Vagina (tissue), 2 donors: ENCODE measurements at places on chromosomes 12 and 14. TPM values are rescaled to one million over a fixed set of nuclear protein-coding genes. Genes with fewer than 3 reads are reported as not detected.

The CHGA gene
- total RNA-seq = 5.4 TPM

The TMEM132D gene
- not detected for total RNA-seq

The BBS10 gene
- total RNA-seq = 7.6 TPM

The NRL gene
- 1.2 TPM for total RNA-seq

The ANKRD33 gene
- not detected for total RNA-seq

- no peak for DNase-seq
Measured at GRCh38 chr12:28899951-28900350, 249.1 kb upstream of the FAR2 start.

GRCh38 chr12:110699591-110700445 lies 10.9 kb upstream of the HVCN1 start:
- no peak for DNase-seq

DNA sequence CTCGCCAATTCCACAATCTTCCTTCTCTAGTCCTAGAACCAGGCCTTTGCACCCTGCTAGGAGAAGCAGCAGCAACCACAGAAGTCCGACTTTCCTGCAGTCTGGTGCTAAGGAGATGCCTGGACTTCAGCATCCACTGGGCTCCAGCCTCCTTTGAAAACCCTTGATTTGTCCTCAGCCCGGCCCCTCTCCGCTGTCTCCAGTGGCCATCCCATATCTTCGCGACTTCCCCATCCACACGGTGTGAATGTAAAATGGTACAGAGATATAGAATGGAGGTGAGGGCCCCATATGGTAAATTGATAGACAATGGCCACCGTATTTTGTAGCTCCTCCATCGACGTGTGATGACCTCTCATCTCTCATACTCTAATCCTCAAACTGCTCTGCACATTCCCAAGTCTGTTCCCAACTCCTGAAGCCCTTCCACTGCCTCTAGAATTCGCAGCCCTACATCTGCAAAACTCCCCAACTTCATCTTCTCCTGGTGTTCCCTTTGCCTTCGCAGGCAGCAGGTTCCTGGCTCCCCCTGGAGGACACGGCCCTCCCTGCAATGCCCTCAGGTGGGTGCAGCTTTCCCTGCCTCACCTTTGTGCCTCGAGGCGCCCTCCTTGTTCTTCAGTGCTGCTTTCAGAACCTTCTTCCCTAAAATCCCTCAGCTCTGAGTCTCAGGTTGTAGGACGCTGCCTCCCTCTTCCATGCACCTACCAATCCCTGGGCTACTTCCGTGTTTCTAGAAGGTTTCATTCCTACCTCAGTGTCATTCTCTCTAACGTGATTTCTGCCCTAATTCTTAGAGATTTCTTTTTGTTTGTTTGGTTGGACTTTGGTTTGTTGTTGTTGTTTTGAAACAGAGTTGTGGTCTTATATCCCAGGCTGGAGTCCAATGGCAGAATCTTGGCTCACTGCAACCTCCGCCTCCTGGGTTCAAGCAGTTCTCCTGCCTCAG lies 36.7 kb downstream of the TMBIM6 start:
- no peak for DNase-seq

- DNase-seq = no peak
Measured at GRCh38 chr12:10891937-10892336, 7.9 kb upstream of the PRH1 start.

DNA sequence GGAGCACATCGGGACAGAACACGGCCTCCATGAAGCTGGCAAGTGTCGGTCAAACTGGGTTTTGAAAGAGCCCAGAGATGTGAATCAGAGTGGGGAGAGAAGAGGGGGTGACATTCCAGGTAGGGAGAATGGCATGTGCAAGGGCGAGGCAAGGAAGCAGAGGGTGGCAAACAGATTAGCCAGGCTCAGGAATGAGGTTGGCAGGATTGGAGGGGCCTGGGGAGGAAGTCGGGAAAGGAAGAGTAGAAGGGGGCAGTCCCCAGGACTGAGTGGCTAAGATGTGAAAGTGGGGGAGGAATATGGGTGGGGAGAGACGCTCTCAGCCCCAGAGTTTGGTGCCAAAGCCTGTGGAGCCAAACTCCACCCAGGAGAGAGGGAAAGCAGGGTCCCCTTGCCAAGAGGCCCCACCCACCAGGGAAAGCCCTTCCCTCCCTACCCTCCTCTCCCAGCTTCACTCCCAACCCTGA lies 5.5 kb upstream of the HDAC7 start:
- DNase-seq = no peak

DNA sequence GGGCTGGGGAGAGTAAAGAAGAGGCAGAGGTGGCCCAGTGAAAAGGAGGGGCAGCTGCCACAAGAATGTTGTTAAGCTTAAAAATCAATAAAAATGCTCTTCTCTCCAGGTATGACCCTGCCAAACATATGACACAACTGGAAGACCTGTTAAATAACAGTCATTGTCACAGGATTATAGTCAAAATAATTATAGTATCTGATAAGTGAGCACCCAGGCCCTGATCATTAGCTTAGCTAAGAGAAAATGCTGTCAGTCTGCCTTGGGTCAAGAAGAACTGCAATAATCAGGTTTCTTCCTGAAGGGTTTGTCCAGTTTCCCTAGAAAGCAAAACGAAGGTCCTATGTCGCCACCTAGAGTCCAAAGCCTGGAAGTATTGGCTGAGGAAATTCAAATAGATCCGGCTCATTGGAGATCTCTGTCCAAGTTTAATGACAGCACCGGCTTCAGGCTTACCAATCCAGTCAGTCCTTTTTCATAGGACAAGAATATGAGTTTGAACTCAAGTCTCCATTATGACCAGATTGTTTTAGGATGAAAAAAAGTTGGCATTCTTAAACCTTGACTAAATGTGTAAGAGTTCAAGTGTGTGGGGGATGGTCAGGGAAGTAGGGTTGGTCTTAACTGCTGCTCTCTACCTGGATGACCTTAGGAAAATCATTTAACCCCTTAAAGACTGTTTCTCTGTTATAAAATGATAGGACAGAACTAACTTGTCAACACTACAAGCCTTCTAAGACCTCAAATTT lies 22.5 kb upstream of the NKX2-8 start:
- DNase-seq = no peak

DNA sequence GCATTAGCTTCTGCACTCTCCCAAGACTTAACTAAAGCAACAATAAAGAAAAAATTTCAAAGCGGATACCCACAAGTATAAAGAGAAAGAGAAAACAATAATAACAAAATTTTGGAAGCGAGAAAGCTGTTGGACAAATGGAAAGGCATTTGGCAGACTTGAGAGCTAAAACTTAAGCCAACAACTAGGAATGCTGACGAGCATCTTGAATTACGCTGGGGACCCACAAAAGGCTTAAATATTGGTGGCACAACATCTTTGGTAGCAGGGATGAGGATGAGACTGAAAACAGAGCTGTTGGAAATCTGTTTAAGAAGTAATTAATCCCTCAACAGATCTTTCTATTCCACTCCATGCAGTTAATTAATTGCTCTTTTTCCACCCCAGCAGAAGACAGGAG lies 49.8 kb downstream of the LLPH start:
- DNase-seq = no peak

GRCh38 chr12:41778934-41779333 lies 365.7 kb downstream of the GXYLT1 start:
- DNase-seq = no peak

DNA sequence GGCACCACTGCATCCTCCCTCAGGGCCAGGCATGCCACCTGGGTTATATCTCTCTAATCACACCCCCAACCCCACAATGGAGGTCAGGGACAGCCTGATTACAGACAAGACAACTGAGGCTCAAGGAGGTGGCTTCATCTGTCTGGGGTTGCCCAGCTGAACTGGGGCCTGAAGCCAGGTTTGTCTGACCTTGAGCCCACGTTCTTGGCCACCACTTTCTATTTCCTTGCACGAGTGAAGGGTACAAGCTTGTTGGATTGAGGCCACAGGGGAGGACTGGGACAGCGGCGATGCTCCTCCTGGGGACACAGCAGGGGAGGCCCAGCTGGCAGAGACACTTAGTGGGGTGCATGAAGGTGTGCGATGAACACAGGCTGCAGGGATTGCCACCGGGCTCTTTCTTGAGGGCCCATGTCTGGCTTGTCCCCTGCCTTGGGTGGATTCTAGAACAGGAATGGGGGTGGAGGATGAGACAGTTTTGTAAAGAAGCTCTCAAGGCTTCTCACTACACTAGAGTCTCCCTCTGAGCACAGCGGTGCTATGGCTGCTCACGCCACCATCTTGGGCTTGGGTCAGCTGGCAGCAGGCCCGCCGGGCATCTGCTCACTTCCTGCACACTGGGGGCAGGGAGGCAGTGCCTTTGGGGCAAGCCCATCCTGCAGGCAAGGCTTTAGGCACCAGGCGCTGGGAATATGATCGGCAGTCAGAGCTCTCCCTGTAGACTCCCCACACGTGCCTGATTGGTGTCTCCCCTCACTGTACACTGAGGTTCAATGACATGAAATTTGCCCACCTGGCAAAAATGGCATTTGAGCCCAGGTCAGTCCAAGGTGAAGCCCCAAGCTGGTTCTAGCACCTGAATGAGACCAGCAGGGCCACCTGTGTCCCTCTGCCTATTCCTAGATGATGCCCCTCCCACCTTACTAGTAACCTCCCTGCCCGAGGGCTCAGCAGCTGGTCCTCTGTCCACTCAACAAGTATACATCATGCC lies 16.0 kb downstream of the RITA1 start:
- no peak for DNase-seq

DNA sequence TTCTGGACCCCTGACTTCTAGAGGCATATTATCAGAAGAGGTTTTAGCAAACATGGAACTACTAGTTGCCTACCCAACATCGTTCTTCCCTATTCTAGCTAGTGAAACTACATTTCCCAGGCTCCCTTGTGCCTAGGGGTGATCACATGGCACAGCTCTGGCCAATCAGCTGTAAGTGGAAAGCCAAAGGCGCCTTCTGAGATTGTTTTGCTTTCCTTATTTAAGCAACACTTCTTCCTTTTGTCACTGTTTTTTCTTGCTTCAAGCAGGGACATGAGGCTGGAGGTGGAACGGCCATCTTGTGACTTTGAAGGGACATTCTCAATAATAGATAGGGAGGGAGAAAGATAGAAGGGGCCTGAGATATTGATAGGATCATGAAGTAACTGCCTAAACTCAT lies 136.7 kb downstream of the ZNF664 start:
- DNase-seq = no peak

GRCh38 chr14:100609331-100609870 lies 22.2 kb upstream of the BEGAIN start:
- DNase-seq = no peak
